Activated CD4-positive, alpha-beta T cell treated with anti-CD3 and anti-CD28 coated beads, Interleukin-2, amount 50 U/mL, for 24 hours (primary cell): ENCODE measurements at places on chromosomes 3 and 15.

- DNase-seq, result no peak
Observed at GRCh38 chr15:82832601-82833361, 23.4 kb downstream of the WHAMM start.

- no peak for DNase-seq
Observed at GRCh38 chr15:59998305-59998949, 5.7 kb upstream of the FOXB1 start.

DNA sequence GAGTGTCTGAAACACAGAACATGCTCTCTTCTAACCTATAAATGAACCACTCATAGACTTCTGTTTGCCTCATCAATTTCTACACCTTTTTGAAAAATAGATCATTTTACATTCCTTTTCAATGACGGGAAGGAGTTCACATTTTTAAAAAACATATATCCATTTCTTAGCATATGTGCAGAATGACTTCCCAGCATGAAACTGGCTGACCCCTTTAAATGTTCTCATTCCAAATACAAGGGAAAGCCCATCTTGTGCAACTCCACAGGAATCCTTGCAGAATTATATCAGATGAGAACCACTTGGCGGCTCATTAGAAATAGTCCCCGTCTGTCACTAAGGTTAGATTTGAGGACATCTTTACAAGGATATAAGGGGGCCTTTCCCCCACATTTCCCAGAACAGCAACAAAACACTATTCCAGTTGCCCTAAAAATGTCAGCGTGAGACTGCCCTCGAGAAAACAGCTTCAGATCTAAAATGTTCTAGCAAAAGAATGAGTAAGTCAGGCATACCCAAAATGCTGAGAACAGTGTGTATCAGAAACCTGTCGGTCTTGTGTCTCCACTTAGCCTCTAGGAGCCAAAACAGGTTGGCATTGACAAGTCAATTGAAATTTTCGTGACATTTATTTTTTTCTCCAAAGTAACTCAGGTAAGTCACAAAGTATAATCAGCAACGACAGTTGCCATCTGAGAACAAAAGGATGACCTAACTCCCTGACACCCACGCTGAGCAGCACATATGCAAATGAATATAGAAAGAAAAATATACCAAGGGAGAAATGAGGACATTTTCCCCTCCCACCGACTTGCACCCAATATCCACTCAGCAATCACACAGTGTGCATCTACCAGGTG is 63.1 kb downstream of the FOXP1 start:
- no peak for DNase-seq

- no peak for DNase-seq
Observed at GRCh38 chr3:76631251-76631650, 408.6 kb upstream of the ROBO2 start.

DNA sequence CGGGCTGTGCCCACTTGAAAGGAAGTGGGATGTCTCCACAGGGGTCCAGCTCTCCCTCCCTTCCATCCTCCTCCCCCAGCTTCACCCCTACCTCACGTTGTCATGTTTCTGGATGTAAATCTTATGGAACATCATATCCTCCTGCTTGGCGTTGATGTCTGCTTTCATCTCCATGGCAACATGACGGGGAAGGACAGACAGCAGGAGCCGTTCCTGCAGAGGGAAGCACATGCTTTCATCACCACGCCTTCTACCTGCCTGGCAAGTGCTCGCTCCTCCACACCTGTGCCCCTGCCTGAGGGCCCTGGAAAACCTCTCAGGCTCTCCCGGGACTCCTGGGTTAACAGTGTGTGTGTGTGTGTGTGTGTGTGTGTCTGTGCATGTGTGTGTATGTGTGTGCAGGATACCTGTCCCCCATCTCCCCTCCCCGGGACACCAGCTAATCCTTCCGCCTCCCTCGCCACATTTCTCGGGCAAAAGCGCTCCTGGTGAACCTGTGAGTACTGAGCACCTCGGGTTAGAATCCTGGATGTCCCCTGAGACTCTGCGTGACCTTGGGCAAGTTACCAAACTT is 101.1 kb downstream of the ADCY5 start:
- no peak for DNase-seq

- no peak for DNase-seq
Observed at GRCh38 chr3:103184772-103185171, 750.0 kb downstream of the ZPLD1 start.

DNA sequence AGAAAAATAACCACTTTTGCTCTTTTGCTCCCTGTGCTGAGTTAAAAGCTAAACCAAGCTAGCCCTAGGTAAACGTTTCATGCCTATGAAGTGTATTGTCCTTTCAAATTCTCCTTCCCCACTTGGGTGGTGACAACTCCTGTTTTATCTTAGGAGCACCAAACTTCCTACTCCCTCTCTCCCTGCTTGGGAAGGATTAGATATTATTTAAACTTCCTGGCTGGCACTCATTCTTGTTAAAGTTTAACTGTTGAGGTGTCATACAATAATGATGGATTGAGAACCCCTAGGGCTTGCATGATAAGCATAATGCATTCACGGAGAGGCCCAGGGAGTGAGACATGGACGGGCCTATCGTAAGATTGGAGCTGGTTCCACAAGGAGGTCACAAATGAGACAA is 29.5 kb downstream of the B4GALT4 start:
- no peak for DNase-seq

DNA sequence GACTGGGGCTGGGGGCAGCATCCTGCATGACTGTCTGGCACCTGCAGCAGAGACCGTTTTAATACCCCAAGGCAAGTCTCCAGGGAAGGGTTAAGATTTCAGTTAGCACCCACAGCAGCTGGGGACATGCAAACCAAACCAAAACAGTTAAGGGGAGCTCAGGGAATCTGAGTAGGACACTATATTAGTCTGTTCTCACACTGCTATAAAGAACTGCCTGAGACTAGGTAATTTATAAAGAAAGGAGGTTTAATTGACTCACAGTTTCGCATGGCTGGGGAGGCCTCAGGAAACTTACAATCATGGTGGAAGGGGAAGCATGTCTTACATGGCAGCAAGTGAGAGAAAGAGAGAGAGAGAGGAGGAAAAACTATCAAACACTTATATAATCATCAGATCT is 25.3 kb downstream of the GALNT15 start:
- no peak for DNase-seq

DNA sequence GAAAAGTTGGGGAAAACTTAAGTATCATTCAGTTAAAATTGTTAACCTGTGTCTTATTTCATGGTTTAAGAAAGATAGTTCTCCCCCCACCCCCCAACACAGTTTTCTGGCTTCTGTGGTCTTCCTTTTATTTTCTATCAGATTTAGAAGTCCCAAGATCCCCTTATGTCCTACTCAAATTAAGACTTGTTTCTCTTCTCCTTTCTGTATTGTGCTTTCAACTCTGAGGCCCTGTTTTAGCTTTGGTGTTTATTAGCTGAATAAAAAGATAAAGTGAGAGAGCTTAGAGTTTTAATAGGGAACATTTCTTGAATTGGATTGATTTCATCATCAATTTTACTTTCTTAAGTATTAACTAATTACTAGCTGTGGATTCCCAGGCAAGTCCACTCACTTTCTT is 62.6 kb downstream of the AKAP13 start:
- DNase-seq, result no peak

DNA sequence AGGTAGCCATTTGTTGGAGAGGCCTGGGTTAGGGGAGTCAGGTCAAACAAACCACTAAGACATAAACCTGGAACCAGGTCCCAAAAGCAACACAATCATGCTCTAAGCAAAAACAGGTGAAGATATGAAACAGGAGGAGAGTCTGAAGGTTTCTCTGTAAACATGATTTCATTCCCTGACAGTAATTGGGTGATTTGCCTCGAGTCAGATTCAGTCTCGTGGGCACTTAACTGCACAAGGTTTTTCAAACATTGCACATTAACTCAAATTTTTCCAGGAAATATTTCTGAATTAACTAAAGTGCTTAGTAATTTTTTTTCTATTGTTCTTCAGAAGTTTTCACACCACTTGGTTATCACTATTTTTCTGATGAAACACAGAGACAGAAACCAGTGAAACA is 27.8 kb downstream of the RORA start:
- no peak for DNase-seq

GRCh38 chr3:76024640-76025039 is 239.3 kb upstream of the ZNF717 start:
- DNase-seq, result no peak

DNA sequence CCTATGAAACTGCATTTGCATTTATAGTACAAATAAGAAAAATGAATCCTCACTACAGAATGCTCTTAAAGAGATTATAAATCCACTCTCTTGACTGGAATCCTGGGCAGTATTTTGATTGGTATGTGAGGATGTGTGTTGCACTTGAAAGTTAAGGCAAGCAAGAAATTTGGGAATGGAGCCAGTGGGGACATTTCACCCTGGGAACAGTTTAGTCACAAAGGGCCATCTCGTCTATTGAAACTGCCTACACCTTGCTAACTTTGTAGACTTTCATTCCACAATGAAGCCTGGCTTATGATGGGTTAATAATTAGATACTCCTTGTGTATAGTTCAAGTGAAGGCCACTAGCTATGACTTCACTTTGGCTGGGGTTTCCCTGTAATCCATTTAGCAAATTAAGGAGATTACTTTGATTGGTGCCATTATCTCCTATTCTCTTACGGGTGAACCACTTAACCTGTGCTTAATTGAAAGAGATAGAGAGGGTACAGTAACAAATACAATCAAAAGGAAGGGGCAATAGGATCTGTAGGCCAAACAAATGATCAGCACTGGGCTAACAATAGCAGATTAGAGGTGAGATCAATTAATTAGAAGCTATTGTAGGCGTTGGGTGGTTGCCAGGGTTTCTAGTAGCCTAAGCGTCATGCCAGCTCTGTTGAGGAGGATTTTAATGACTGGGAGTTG is 146.9 kb upstream of the RARB start:
- no peak for DNase-seq

DNA sequence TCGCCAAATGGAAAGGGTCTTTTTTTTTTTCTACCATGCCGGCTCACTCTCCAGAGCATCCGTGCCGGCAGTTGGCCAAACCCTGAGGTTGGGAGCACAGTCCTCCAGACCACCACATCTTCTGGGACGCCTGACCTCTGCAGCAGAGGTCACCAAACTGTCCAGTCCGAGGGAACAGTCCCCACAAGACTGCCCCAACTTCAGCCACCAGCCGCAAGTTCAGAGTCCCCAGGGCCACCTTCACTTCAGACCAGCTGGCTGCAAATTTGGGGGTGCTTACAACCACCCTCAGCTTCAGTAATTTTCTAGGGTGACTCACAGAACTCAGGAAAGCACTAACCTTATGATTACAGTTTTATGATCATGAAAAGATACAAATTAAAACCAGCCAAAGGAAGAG is 28.9 kb downstream of the PLA2G4D start:
- DNase-seq, result no peak

- no peak for DNase-seq
Observed at GRCh38 chr3:107574650-107575049, 51.9 kb downstream of the BBX start.

DNA sequence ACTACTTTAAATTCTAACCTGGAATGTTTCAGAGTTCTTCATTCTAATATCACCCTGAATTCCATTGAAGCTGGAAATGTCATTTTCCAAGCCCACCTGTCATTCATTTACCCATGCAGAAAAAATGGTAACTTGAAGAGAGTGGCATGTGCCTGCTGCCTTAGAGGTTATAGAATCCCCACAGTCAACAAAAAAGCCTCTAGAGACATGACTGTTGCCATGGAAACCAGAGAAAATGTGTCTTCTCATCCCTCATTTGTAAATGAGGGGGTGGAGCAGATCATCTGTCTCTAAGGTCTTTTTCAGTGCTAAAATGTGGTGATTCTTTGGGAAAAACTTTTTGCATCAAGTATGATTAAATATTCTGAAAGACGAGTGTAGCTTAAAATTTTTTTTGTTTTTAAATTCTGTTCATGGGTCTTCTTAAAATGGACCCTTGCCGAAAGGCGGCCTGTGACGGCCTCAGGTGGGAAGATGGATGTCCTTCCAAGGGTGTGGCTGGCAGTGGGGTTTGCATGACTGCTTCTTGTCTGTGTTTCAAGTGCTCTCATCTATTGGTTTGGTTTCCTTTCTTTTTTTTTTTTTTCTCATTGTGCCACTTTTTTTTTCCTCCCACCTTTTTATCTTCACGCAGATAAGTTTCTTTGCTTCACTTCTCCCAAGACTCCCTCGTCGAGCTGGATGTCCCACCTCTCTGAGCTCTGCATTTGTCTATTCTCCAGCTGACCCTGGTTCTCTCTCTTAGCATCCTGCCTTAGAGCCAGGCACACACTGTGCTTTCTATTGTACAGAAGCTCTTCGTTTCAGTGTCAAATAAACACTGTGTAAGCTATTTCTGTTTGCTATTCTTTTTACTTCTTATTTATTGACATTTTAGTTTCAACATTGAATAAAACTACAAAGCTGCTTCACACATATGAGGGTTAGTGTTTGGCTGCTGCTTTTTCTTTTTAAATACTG is 23.0 kb downstream of the TPM1 start:
- no peak for DNase-seq

DNA sequence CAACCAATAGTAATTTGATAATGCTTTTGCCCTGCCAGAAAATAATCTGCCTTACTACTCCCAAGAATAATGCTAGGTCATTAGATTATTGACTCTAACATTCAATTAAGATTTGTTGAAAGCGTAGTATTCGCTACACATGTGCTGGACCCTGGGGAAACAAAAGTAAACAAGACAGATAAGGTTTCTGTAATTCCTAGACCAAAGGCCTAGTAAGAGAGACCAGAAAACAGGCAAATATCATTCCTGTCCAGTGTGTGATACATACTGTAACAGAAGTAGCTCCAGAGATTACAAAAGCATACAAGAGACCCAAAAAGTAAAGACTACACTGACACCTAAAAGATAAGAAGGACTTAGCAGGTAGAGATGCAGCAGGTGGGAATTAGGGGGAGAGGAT is 60.8 kb downstream of the PLOD2 start:
- no peak for DNase-seq

DNA sequence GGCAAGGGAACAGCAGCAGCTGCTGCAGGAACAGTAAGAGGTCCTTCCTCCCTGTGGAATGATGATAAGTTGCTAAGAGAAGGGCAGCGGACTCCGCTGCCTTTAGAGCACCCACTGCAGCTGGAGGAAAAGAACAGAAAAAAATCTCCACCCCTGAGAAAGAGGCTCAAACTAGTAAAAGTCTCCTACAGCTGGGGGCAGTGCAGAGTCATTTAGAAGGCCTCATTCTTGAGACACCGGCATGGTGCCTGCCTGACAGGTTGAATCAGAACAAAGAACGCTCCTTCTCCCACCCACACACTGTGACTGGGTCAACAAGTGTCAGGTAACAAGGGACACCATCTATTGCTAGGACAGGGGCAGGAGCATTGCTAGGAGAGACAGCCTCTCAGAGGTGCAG is 188.4 kb downstream of the ABHD5 start:
- no peak for DNase-seq

GRCh38 chr3:12960497-12960896 is 112.7 kb downstream of the IQSEC1 start:
- no peak for DNase-seq

GRCh38 chr3:32758375-32758753 is 59.4 kb upstream of the TRIM71 start:
- DNase-seq, result no peak

DNA sequence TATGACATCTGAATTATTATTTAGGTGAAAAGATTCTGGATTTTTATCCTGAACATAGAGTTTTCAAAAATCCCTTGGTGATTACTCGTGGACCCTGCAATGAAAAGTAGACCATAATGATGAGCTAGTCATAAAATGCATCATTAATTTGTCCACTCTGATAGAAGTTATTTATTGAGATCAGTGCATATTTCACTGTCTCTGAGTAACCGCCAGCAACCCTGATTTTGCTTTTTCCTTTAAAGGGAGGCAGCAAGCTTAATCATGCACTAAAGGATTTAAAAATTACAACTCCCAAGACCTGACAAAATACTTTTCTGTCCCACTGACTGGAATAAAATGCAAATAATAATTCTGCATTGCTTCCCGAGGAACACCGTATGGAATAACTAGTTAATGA is 259.6 kb upstream of the DPPA4 start:
- DNase-seq, result no peak
